ENCODE measurements at places on chromosomes 7 and 10.
A peak's percentile ranks its signal among the peaks of the same experiment; 100 is the strongest.

DNA sequence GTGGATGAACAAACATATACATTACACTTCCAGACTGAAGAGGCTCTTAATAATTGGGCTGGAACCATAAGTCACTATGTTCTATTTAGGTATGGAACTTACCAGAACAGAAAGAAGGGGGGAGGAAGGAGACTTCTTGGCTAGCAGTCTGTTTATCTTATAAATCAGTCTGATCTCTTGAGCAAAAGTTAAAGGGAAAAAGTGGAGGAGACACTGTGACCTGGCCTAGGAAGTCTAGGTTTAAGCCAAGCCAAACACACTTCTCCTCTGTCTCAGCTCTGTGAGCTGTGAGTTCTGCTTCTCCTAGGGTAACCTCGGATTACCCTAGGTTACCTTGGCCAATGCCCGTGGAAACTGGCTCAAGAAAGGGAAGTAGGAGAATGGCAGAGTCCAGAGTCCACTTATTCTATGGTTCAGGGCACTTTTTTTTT is 95.2 kb downstream of the PFKFB3 start:
- H3K4me3 ChIP-seq: no peak overlapping the region
- no peaks in the 10 kb centered on the region for H3K27me3 ChIP-seq
- no peak overlapping the region for H3K27ac ChIP-seq
- DNase-seq: no peak
- H3K4me1 ChIP-seq: no peaks in the 10 kb centered on the region
- H3K36me3 ChIP-seq: no peaks in the 10 kb centered on the region

GRCh38 chr7:67636348-67637022 is 639.9 kb downstream of the TYW1 start:
- H3K27me3 ChIP-seq: no peaks in the 10 kb centered on the region
- no peak for DNase-seq
- no peak overlapping the region for H3K27ac ChIP-seq
- H3K36me3 ChIP-seq: no peaks in the 10 kb centered on the region
- H3K4me3 ChIP-seq: no peak overlapping the region

DNA sequence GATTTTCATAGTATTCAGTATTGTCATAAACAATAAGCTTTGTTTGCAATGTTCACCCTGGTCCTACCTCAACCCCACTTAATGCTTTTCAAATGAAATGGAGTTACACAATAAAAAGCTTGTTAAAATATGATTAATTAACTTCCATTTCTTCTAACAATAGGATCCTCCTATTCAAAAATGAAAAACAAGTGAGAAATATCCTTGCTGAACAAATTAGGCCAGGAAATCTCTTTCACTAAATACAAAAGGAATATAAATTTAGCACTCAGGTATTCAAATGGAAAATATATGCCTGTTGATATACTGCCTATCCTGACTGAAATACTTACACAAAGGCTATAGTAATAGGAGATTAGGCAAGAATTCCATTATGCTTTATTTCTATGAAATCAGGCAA is 323.4 kb upstream of the GRM3 start:
- H3K27me3 ChIP-seq: no peaks in the 10 kb centered on the region
- no peaks in the 10 kb centered on the region for H3K36me3 ChIP-seq
- H3K4me3 ChIP-seq: no peak overlapping the region
- no peak overlapping the region for H3K27ac ChIP-seq

DNA sequence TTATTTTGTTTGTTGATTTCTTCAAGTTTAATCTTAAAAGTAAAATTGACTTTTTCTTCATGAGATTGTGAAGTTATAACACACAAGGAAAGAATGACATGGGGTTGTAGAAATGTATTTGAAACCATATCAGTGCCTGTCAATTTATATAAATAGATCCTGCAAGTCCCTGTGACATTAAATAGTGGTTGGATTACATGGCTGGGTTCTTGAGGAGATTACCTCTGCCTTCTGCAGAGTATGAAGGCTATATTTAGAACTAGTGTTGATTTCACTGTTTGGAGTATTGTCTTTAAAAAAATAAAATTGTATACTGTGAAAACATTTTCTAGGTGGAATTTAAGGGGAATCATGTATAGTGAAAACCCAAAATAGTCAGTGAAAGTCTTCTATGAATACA is 385.8 kb upstream of the SMIM30 start:
- H3K4me3 ChIP-seq: no peak overlapping the region
- H3K27me3 ChIP-seq: no peaks in the 10 kb centered on the region
- DNase-seq: no peak
- H3K4me1 ChIP-seq: no peaks in the 10 kb centered on the region

GRCh38 chr7:32259931-32260596 is 189.9 kb upstream of the PDE1C start:
- no peak overlapping the region for H3K4me3 ChIP-seq
- no peaks in the 10 kb centered on the region for H3K36me3 ChIP-seq
- H3K4me1 ChIP-seq: no peaks in the 10 kb centered on the region
- no peak overlapping the region for H3K27ac ChIP-seq
- DNase-seq: no peak

DNA sequence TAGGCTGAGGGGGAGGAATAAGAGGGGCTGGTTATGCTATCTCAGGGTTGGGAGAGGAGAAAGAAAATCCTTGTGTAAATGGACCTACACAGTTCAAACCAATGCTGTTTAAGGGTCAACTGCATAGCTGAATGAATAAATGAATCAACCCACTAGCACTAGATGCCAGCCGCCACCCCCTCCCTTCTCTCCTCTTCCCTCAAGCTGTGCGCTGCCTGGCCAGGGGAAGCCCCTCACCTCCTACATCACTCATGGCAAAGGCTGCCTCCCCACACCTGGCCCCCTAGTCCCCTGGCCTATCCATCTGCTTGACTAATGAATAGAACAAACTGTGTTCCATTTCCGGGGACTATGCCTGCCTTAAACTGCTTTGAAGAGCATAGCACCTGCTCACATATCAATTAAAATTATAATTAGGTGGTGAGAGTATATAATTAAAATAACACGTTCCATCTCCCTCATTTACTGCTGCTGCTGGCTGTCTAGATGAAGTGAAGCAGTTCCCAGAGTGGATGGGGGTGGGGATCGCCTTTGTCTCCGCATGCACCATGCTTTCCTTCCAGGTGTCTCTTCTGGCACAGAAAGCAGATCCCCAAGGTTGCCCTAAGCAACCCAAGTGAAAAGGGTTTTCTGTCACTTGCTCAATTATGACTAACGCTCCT is 32.6 kb downstream of the GRID1 start:
- H3K4me3 ChIP-seq: no peak overlapping the region
- H3K4me1 ChIP-seq: no peaks in the 10 kb centered on the region
- no peaks in the 10 kb centered on the region for H3K36me3 ChIP-seq
- H3K27me3 ChIP-seq: no peaks in the 10 kb centered on the region
- H3K27ac ChIP-seq: no peak overlapping the region

DNA sequence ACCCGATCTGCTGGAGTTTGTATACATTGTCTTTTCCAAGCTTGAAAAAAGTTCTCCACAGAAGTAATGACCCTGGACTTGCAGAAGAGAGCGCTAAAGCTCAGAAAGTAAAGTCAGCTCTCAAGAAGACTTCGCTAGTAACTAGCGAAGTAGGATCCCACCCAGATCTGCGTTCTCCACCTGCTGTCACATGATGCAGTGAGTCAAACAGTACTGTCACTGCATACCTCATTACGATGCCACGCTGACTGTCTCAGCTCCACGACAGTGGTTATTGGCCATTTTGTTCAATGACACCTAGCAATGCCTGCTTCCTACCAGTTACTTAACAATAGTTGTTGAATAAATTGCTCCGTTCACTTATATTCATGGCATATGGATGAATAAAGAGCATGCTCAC is 29.7 kb upstream of the SEC61G start:
- H3K4me1 ChIP-seq: peaks cover 2% of the 10 kb centered on the region
- H3K36me3 ChIP-seq: no peaks in the 10 kb centered on the region
- peak; percentile 57 for DNase-seq
- H3K27me3 ChIP-seq: no peaks in the 10 kb centered on the region

DNA sequence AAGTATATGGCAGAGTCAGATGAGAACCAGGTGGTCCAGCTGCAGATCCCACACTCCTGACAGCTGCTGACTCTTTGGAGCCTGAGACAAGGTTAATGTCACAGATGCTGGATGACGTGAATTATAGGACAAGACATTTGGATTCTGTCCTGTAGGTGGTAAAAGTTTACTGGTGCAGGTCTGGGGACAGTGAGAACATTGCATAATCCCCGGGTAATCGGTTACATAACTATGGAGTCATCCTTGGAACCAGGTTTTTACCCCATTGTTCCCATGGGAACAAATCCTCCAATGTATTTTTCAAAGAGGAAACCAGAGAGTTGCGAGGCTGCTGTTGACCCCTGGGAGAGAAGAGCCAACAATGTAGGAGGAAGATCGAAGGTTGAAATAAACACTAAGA is 27.5 kb upstream of the ZCCHC24 start:
- no peaks in the 10 kb centered on the region for H3K27me3 ChIP-seq
- H3K36me3 ChIP-seq: no peaks in the 10 kb centered on the region
- no peak overlapping the region for H3K27ac ChIP-seq
- H3K4me1 ChIP-seq: peaks cover 2% of the 10 kb centered on the region

GRCh38 chr10:9877978-9878377 is 1139.7 kb upstream of the CELF2 start:
- H3K4me3 ChIP-seq: no peak overlapping the region
- H3K27ac ChIP-seq: no peak overlapping the region

DNA sequence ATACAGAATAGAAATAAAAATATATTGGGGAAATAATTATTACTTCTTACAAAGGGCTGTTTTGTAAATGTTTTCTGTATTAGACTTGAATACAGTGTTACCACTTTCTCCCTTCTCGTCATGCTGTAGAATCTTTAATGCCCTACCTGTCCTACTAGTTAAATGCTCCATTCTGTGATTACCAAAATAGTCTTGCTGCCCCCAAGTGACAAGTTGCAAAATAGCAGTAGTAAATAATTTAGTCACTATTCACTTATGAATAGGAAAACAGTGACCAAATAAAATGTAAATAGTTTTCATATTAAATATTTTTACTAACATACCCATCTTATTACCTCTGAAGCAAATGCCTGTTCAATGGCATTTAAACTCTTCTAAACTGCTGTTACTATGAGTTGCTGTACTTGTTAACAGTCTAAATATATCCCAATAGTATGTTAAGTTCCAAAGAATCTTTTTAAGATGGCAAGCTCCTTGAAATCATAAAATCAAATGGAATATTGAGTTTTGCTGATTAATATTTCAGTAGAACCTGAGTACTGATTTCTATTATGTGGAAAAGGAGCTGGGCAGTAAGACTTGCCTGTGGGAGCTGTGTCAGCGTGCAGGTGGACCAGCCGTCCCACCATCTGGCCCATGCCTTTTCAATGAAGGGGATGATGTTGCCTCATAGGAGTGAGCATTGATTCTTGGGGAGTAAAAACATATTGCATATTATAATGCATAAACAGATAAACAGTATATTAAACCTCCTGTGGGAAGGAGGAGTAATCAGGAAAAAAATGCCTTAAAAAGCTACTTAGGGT is 18.1 kb upstream of the OIT3 start:
- no peaks in the 10 kb centered on the region for H3K36me3 ChIP-seq
- no peaks in the 10 kb centered on the region for H3K4me1 ChIP-seq
- DNase-seq: no peak
- no peak overlapping the region for H3K27ac ChIP-seq

GRCh38 chr7:108308903-108309302 is 147.3 kb downstream of the NRCAM start:
- H3K4me3 ChIP-seq: no peak overlapping the region
- DNase-seq: no peak
- H3K27ac ChIP-seq: no peak overlapping the region
- no peaks in the 10 kb centered on the region for H3K4me1 ChIP-seq

DNA sequence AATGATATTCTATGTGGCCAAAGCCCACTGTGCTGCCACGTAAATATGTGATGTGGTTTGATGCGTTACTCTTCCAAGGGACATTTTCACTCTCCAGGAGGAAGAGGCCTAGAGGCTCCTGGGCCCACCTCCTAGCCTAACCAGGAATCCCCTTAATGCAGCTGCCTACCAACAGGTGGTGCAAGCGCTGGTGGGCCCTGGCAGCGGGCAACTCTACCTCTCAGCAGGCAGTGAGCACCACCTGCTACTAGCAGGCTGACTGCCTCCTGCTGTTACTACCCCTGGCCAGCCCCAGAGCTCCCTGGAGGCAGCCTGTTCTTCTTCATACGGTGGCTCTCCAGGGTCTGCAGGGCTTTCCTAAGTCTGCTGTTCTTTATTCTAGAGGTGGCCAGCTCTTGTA is 62.8 kb downstream of the CDH23 start:
- H3K36me3 ChIP-seq: no peaks in the 10 kb centered on the region
- H3K27ac ChIP-seq: no peak overlapping the region
- no peaks in the 10 kb centered on the region for H3K27me3 ChIP-seq
- H3K4me1 ChIP-seq: no peaks in the 10 kb centered on the region
- H3K4me3 ChIP-seq: no peak overlapping the region

DNA sequence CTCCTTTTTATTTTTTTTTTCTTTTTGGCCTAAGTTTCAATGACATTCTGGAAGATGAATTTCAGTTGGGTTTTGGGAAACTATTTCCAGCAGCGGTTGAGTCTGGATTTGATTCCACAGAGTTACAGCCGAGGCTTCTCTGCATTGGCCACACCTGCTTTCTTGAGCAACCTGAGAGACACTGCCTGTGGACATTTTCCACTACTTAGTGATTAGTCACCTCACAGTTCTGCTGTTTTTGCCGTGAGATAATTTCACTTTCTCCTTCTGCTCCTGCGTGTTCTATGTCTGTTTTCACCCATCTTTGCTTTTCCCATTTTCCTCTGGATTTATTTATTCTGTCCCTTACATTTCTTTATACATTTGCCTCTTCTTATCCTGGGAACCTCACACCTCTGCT is 243.0 kb downstream of the BICC1 start:
- no peaks in the 10 kb centered on the region for H3K36me3 ChIP-seq
- H3K4me1 ChIP-seq: peaks cover 10% of the 10 kb centered on the region
- no peaks in the 10 kb centered on the region for H3K27me3 ChIP-seq
- H3K27ac ChIP-seq: peak overlapping the region; percentile 72
- DNase-seq: no peak

DNA sequence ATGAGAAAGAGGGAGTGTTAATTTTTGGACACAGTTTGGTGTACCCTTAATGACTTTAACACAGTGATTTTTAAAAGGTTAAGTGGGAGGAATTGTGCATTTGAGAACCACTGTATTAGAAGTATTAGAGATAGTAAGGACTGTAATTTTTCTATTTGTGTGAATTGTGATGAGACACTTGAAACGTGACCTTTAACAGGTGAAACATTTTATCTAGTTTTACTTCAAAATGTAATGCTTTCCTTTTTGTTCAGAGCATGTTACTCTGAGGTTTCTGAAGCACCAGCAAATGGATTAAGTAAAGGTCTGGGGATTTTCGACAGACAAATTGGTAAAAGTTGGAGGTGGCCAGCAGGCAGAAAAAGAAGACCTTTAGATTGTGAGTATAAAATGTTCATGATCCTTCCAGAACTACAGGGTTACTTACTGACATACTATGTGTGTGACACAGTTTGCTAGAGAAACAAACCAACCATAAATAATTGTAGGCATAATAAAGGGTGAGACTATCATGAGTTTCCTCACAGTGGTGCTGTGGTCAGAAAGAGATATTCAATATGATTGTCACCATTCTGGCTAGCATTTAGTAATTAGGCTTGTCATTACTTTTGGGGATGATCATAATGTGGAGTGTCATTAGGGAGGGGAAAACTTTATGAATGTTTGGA is 26.1 kb downstream of the LCOR start:
- no peak overlapping the region for H3K27ac ChIP-seq
- no peak for DNase-seq
- peaks cover 6% of the 10 kb centered on the region for H3K4me1 ChIP-seq

GRCh38 chr10:14598809-14599764 is 175.6 kb downstream of the FAM107B start:
- no peak for DNase-seq
- H3K4me1 ChIP-seq: no peaks in the 10 kb centered on the region
- no peak overlapping the region for H3K27ac ChIP-seq
- H3K4me3 ChIP-seq: no peak overlapping the region
- H3K36me3 ChIP-seq: no peaks in the 10 kb centered on the region

- no peaks in the 10 kb centered on the region for H3K27me3 ChIP-seq
- no peaks in the 10 kb centered on the region for H3K36me3 ChIP-seq
- H3K27ac ChIP-seq: no peak overlapping the region
- peaks cover 3% of the 10 kb centered on the region for H3K4me1 ChIP-seq
These were observed 50.9 kb downstream of the GLI3 start for GRCh38 chr7:42186151-42186550.
